ENCODE measurements at places on chromosomes 2 and 18. TPM values are rescaled to one million over a fixed set of nuclear protein-coding genes. Genes with fewer than 3 reads are reported as not detected.

The ALKAL2 gene
- polyA plus RNA-seq = 5.8 TPM

The ANKRD29 gene
- polyA plus RNA-seq = 1.7 TPM

The LIPG gene
- 39.3 TPM for polyA plus RNA-seq

The FBXO48 gene
- 1.5 TPM for polyA plus RNA-seq

The NPHP1 gene
- 12.2 TPM for polyA plus RNA-seq

The LYPD6 gene
- 17.1 TPM for polyA plus RNA-seq

The CCDC178 gene
- 1.9 TPM for polyA plus RNA-seq

The TUBB8B gene
- 1.4 TPM for polyA plus RNA-seq
